SW 1271 (cell line): ENCODE measurements at places on chromosomes 5 and 9.
A peak's percentile ranks its signal among the peaks of the same experiment; 100 is the strongest.

DNA sequence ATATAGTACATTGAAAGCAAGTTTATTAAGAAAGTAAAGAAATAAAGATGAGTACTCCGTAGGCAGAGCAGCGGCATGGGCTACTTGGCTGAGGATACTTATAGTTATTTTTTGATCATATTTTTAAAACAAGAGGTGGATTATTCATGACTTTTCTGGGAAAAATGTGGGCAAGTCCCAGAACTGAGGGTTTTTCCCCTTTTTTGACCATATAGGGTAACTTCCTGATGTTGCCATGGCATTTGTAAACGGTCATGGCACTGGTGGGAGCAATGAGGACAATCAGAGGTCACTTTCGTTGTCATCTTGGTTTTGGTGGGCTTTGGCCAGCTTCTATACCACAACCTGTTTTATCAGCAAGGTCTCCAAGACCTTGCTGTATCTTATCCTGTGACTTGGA lies 5.2 kb upstream of the BASP1 start:
- no peak for DNase-seq

- DNase-seq: no peak
Measured at GRCh38 chr5:125484272-125484741, 737.9 kb upstream of the ZNF608 start.

- no peak for DNase-seq
Measured at GRCh38 chr5:154367101-154367500, 78.7 kb upstream of the SAP30L start.

DNA sequence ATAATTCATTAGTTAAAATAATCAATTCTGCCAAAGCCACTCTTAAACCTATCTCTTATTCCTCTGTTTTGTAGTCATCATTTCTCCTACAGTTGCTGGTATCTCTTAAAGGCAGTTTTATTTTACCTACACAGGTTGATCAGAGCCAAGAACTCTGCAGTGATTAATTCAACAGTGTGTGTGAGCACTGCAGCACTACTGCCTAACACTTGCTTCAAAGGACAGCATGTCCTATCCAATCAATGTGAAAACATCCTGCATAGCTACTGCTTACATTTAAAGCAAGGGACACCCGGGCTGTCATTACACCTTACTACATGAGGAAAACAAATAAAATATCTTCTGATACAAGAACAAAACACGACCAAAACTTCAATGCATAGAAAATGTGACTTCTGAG lies 45.1 kb upstream of the HK3 start:
- no peak for DNase-seq

- DNase-seq: no peak
Measured at GRCh38 chr9:70883056-70883455, 238.4 kb downstream of the TRPM3 start.

DNA sequence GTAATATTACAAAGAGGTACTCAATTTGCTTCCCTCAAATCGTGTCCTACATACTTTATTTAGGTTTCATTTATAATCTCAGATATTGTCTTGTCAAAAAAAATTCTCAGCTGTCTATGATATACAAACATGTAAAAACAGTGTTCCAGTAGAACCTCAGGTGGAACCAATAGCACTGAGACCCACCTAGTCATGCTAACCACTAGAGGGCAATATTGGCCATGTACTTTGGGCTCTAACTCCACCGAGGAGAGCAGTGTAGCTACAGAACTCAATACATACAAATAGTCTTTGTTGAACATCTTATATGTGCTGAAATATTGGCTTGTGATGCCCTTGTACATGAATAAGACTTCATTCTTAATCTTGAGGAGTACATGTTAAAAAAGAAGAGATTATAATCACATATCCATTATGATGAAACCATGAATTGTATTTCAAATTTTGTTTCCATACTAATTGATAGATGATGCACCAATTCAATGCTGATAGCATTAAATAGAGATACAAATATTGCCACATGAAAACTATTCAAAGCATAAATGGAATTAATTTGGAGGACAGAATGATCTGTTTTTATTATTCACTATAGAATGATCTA lies 71.2 kb upstream of the CNTLN start:
- no peak for DNase-seq

- peak; percentile 53 for DNase-seq
Measured at GRCh38 chr9:79013715-79014610, 557.8 kb upstream of the TLE4 start.

- DNase-seq: no peak
Measured at GRCh38 chr5:31452314-31452713, 79.6 kb downstream of the DROSHA start.

- no peak for DNase-seq
Measured at GRCh38 chr9:32647671-32648070, 12.2 kb upstream of the TAF1L start.

DNA sequence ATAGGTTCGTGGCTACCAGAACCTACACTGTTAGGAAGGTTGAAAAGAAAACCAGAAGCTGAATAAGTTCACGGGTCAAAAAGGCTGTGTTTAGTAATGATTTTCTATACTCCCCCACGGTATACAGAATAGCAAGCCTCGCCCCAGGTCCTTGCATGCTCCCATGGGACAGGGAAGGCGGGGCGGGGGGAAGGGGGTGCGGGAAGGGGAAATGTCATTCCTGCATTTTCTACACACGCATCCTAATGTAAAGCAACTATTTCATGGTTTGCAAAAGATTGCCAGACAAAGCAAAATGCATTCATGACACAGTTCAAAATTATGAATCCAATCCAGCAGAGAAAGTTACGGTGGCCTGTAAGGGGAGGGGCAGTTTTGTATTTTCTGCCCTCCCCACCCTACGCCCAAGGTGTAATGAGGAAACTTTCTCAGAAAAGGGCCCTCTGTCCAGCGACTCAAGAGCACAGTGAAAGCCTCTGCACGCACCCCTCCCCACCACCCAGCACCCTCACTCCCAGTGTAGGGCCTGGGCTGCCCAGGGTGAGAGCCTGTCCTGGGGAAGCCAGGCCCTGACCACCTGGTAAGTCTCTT lies 105.2 kb downstream of the ROR2 start:
- no peak for DNase-seq

- no peak for DNase-seq
Measured at GRCh38 chr5:55771175-55771655, 33.4 kb downstream of the DDX4 start.

DNA sequence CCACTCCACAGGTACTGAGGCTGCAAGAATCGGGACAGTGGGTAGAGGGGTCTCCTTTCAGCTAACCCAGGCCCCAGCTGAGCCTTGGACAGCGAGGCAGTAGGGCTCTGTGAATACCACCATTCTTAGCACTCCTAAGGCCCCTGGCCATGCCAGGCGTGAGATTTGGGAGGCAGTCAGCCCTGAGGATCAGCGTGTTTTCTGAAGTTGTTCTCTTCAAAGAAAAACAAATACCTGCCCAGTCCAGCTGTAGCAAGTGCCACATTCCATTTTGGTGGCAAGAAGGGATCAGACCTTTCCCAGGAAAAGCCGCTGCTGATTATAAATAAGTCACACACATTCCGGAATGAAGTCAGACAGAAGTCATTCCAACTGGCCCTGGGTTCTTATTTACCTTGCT lies 47.8 kb downstream of the RALGPS1 start:
- DNase-seq: no peak

DNA sequence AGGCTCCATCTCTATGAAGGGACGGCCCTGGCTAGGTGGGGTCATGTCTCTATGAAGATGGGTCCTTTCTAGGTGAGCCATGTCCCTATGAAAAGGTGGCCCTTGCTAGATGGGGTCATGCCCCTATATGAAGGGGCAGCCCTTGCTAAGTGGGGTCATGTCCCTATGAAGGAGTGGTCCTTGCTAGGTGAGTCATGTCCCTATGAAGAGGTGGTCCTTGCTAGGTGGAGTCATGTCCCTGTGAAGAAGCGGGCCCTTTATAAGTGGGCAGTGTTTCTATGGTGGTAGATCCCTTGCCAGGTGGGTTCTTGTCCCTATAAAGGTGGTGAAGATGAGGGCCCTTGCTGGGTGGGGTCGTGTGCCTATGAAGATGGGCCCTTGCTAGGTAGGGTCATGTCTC lies 283.0 kb upstream of the IRX2 start:
- DNase-seq: no peak

- DNase-seq: no peak
Measured at GRCh38 chr5:85938201-85938600, 679.5 kb upstream of the COX7C start.

DNA sequence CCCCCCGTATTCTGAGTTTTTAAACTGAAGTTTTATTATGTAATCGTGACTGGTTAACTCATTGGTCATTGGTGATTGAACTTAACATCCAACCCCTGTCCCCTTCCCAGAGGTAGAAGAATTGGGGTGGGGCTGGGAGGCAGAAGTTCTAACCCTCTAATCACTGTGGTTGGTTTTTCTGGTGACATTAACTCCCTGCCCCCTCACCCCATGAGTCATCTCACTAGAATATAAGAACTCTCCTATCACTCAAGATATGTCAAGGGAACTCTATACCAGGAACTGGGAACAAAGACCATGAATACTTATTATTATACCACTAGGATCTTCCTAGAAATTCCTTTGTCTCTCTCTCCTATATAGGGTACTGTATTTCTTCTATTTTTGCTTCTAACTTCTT lies 52.3 kb upstream of the CAVIN4 start:
- DNase-seq: no peak

- DNase-seq: no peak
Measured at GRCh38 chr9:16143947-16144890, 591.4 kb downstream of the CCDC171 start.

GRCh38 chr9:97892421-97892820 lies 29.9 kb downstream of the TRMO start:
- no peak for DNase-seq

GRCh38 chr5:88390481-88390880 lies 121.8 kb upstream of the TMEM161B start:
- no peak for DNase-seq

GRCh38 chr9:84667571-84668195 lies 1.8 kb upstream of the NTRK2 start:
- no peak for DNase-seq

DNA sequence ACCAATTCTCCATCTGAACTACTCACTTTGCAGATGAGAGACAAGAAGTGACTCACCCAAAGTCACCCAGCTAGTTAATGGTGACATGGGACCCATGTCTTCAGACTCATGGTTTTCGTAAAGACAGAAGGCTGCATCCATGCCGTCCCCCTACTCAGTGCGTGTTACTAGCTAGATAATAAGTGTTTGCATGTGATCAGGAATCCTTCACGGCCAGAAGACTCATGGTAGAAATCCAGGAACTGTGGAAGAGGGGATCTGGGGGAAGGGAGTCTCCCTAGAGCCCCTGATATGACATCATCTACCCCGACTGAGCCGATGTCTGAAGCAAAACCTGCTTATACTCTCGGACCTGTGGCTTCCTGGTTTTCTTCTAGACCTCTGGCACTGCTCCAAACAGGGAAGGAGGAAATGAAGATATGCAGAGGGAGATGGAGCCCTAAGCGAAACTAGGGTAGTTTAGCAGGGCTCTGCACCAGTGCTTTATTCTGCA lies 3.3 kb downstream of the RNF183 start:
- no peak for DNase-seq

DNA sequence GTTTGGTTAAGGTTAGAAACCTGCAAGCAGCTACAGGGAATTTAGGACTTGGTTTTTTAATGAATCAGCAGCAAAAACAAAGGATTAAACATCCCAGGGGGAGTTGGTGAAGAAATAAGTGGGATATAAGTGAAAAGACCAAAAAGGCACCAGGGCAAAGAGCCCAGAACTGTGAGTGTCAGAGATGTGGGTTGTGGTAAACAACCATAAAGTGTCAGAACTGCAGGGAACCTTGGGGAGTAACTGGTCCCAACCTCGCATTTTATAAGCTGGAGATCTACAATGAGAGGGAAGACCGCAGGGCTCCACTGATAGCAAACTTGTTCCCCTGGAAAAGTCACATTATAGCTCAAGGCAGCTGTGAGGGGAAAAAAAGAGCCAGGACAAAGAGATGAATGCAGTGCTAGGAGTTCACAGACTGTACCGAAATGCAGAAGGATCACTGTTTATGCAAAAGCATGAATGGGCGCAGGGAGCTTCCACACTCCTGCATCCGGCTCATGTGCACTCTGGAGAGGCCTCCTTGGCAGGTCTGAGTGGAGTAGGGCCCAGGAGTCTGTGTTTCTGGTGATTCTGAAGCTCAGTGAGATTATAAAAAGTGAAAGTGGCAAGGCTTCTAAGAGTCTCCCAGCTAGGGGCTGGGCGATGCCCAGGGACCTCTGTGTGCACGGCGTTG lies 156.3 kb downstream of the GOLPH3 start:
- no peak for DNase-seq

GRCh38 chr9:86168256-86168655 lies 68.9 kb upstream of the GOLM1 start:
- no peak for DNase-seq

DNA sequence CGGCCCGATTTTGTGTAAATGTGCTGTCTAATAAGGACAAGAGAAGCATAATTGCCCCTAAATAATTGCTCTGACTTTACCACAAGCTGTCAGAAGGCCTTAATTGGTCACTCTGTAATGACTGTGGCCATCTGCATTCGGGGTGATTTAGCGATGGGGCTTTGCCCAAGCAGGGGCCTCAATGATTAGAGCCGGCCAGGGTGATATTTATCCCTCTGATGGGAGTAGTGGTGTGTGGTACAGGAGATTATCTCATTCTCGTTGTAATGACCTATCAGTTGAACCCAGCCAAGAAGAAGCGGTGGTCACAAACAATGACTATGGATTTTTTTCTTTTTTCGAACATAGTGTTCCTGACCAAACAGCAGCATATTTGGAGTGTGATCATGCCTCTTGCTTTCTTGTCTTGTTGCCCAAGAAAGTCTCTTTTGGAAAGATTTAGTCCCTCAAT lies 72.0 kb upstream of the SAP30L start:
- DNase-seq: no peak

DNA sequence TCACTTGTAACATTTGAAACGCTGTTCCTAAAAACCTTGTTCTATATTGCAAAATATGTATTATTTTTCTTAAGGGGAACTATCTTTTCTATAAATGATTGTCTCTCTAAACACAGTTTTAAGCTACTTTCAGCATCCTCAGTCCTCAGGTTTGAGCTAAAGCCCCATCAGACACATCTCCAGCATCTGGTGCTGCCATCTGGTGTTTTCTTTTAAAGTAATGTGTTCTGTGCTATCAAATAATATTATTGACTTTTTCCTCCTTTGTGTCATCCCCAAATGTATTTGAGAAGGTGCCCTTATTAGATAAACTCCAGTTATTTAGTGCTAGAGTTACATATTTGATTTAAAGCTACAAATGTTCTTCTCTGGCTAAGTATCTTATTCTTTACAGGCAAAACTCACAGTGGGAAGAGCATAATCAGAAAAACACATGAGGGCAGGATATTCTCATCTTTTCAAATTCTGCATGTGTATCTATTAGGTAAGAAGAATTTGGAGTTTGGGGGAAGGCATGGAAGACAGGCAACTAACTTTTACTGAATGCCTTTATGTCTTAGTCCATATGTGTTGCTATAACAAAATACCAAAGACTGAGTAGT lies 27.5 kb downstream of the ZNF474 start:
- peak; percentile 55 for DNase-seq

DNA sequence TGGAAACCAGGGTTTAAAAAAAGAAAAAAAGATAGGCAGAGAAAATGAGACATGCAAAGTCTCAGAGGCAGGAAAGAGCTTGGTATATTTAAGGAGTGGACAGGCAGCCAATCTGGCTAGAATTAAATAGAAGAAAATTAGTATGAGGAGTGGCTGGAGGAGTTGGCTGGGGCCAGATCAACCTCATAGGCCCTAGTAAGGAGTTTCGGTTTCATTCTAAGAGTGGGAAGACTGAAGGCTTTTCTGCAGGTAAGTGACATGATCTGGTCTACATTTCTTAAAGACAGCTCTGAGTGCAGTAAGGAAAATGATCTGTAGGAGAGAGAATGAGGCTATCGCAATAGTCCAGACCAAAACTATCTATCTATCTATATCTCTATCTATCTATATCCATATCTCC lies 27.5 kb downstream of the ADRB2 start:
- DNase-seq: no peak
